Hypothalamus (tissue), 51 donors: ENCODE measurements at places on chromosomes 3 and 15.

DNA sequence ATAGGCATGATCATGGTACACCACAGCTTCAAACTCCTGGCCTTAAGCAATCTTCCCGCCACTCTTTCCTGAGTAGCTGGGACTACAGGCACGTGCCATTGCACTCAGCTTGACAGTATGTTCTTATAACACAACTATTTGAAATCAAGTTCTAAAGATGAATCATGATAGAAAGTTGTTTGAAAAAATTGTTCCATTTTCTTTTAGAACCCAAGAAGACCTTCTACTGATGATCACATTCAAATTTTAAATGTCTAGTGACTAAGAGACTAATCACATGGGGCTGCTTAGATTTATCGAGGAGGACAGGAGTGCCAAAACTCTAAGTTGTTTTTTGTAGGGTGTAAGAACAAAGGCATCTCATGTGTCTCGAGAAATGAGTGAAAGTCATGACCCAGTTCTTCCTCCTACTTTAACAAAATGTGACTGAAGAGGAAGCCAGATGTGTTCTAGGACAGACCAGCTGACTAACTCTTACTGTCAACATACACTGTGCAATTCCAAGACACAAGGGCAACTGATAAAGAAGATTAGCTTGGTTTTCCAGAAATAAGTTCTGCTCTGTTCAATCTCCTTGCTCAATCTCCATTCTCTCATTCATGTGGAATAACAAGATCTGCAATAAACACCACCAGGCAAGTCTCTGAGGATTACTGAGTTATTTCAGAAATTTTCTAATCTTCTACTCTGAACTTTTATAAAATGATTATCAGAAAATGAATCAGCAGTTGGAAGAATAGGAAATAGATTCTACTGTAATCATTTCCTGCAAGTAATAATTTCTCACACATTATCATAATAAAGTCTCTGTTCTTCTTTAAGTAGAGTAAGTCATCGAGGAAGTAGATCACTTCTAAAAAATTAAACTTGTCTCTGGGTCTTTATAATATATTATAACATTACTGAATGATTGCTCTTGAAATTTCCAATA, 122.6 kb upstream of the CCNL1 start:
- no peak for DNase-seq

GRCh38 chr3:117547956-117548550, 838.5 kb downstream of the TUSC7 start:
- no peak for DNase-seq

DNA sequence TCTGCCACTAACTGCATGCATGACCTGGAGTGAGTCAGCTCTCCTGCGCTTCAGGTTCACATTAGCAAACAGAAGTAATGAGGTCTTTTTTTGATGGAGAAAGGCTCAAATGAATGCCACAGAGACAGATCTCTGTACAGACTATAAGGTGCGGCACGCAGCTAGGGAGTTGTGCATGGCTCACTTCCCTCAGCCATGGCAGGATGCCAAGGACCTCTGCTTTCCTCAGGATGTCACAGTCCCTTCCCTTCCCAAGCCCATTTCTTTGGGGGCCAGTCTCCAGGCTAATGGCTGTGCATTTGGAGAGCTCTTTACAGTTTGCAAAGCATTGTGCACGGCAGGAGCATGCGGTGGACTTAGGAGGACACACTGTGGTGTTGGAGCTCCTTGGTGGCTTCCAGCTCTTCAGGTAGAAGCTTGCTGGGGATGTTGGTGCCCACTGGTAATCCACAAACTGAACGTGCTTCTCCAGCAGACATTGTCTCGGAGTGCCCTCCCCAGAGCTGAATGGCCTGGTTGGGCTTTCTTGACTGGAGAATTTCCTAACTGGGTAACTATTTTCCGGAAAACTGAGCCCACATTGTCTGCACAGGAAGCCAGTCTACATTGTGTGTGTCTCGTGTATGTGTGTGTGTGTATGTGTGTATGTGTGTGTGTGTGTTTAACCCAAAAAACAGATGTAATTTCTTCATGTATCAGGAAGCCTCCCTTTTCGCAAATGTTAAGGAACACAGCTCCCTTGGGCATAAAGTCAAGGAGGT, 172.5 kb upstream of the TLE3 start:
- no peak for DNase-seq

- DNase-seq = no peak
These were observed 325.0 kb downstream of the OTOL1 start for GRCh38 chr3:161821591-161821990.

GRCh38 chr15:75019916-75020315, 3.5 kb upstream of the PPCDC start:
- DNase-seq = no peak

GRCh38 chr15:76380249-76380648, 43.7 kb downstream of the ISL2 start:
- DNase-seq = no peak

GRCh38 chr3:150079029-150079739, 108.5 kb upstream of the PFN2 start:
- no peak for DNase-seq

GRCh38 chr3:178381555-178381954, 154.7 kb upstream of the KCNMB2 start:
- no peak for DNase-seq

GRCh38 chr3:143276592-143276991, 157.0 kb downstream of the CHST2 start:
- DNase-seq = no peak

- no peak for DNase-seq
These were observed 10.7 kb upstream of the TRAK1 start for GRCh38 chr3:42080453-42080872.

DNA sequence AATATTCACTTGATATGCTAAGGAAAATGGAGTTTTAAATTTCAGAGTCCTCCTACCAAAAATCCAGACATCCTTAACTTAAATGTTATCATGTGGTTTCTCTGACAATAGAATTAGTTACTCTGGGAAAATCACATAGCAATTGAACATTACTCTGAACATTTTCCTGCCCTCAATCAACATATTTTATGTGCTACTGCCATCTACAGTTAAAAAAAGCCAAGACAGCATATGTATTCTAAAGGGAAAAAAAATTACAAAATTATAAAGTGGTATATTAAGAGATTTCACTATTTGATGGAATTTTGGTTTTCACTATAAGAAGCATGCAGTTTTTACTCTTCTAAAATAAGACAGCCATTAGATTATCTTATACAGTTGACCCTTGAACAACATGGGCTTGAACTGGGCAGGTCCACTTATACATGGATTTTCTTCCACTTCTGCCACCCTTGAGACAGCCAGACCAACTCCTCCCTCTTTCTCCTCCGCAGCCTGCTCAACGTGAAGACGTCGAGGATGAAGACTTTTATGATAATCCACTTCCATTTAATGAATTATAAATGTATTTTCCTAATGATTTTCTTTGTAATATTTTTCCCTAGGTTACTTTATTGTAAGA, 122.3 kb downstream of the ATP1B3 start:
- DNase-seq = no peak

DNA sequence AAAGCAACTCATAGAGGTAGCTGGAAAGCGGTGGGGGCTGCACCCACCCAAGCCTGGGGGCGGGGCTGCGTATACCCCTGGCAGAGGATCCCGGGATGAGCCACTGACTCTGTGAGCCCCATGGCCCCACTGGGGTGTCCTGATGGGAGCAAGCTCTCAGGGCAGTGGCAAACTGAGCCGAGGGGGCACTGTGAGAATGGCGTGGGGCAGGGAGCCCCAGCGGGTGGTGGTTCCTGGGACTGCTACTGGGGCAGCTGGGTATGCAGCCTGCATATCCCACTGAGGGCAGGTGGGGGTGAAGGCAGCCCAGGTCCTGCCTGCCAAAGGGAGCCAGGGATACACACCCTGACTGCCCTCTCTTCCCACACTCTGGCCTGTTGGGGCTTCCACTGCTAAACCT, 59.4 kb downstream of the DNAJB8 start:
- no peak for DNase-seq

DNA sequence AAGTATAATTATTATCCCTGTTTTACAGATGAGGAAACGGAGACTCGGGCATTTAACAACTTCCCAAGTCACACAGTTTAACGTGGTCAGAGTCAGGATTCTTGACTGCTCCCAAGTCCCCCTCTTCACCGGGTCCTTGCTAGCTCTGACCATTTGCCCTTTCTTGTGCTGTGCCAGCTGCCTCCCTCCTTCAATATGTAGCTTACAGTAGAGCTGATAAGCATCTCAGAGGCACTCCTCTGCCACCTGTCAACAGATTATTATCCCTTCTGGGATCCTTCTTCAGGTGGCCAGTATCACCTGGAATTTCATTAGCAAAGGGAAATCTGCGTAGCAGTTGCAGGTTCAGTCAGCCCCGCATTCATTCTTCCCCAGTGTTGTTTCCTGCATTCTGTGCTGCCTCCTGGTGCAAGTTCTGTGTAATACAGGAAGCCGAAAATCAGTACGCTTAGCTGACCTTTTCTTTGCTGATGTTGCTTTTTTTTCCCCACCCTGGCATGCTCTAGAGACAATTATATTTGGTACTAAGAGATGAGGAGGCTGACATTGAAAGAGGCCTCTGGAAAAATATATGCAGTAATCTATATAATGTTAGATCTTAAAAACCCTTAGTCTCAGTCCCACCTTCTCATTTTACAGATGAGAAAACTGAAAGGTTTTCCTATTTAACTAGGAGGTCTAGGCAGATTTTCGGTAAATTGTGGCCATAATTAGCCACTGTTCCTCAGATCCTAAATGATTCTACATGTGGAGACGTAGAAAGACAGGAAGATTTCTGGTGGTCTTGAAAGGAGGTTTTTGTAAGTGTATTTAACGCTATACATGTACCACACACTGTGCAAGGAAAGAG, 24.8 kb downstream of the TMOD2 start:
- DNase-seq = peak; percentile 36

- DNase-seq = no peak
These were observed 54.4 kb downstream of the DNAH1 start for GRCh38 chr3:52370531-52370930.

- DNase-seq = no peak
These were observed 207.5 kb upstream of the DPH6 start for GRCh38 chr15:35753486-35753885.

- no peak for DNase-seq
These were observed 46.9 kb downstream of the DLEC1 start for GRCh38 chr3:38085943-38086324.

GRCh38 chr3:159910991-159911663, 77.5 kb upstream of the IL12A start:
- DNase-seq = no peak
